Stimulated activated CD8-positive, alpha-beta memory T cell treated with anti-CD3 and anti-CD28 coated beads, Interleukin-15, amount 100 ng/mL, for 48 hours (primary cell): ENCODE measurements at places on chromosomes 3 and 15.

DNA sequence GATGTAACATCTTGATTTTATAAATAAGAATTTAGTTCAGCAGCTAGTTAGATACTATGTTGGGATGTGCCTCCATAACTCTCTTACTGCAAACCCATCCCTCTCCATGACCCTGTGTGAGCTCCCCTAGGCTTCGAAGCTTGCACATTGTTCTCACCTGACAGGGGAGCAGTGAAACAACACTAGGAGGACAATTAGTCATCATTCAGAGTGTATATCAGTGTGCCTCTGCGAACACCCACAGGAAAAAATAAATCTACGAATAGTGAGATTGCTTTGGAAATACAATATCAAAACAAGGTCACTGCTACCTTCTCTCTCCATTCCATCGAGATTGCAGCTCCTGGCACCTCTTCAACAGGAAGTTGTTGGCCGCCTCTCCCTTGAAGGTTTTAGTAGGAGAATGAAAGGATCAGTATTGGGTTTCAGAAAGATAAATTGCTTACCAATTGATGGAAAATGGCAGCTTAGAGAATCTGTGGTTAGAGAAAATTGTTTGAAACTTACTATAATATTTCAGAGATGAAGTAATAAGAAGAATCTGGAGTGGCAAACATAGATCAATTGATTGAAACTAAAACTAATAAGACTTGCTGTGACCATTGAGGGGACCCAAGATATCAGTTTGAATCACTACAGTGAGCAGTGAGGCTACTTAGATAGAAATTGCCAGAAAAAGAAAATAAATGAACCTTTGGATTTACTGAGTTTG is 103.2 kb downstream of the CHL1 start:
- no peak for DNase-seq

- DNase-seq: no peak
Measured at GRCh38 chr3:126051234-126051633, 32.7 kb downstream of the SLC41A3 start.

GRCh38 chr3:21783839-21784238 is 32.8 kb upstream of the ZNF385D start:
- DNase-seq: no peak

GRCh38 chr3:15071699-15072098 is 6.6 kb upstream of the MRPS25 start:
- DNase-seq: no peak

DNA sequence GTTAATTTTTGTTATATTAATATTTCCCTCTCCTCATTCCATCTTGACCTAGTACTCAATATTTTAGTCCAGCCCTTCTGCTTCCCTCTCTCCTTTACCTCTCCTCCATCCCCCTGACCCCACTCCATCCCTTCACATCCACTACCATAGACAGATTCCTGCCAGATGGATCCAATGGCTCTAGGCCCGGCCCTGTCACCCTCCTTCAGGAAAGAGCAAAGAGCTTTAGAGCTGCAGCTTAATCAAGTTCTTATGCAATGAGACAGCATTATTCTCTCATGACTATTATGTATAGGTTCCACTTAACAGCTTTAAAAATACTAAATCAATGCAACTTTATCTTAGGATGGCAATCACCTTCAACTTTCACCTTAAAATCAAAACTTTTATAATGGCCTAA is 200.7 kb upstream of the TTC14 start:
- DNase-seq: no peak
